ENCODE measurements at places on chromosomes 5 and 9.

DNA sequence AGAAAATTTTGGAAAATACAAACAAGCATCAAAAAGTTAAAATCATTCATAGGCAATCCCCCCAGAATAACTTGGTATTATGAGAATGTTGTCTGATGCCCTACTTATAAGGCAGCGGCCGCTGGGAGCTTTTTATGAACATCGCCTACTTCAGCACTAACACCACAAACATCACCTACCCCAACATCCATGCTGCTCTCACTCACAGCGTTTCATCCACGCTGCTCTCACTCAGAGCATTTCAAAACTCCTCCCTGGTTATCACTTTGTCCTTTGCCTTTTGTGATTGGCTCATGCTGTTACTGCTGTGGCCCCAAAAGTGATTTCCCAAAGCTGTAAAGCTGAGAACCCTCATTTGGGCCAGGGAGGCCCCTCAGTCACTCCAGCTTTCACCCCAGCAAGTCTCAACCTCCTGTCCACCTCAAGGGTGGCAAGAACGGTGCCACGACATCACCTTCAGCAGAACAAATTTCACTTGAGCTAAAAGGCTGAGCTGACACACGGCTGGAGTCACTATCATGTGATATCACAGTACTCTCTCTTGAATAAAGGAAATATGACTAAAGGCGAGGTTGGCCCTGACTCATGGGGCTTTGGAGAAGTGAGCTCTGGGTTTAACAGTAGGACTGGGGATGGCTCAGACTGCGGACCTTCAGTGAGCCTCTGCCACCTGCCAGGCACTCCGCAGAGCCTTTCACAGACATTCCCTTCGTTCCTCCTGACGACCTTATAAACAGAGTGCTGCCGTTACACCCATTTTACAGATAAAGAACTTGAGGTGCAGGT, 25.2 kb downstream of the SHC3 start:
- no peak for DNase-seq

DNA sequence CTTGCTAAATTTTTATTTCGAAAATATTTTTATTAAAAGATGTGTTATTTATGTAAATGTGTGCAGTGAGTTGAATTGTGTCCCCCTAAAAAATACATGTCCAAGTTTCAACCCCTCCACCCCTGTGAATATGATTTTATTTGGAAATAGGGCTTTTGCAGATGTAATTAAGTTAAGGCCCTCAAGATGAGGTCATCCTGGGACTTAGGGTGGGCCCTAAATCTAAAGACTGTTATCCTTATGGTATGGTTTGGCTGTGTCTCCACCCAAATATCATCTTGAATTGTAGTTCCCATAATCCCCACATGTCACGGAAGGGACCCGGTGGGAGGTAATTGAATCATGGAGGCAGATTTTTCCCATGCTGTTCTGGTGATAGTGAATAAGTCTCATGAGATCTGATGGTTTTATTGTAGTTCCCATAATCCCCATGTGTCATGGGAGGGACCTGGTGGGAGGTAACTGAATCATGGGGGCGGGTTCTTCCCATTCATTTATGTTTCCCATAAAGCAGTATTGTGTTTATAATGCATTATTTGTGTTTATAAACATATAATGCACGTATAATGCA, 1.5 kb upstream of the TMED7 start:
- no peak for DNase-seq

GRCh38 chr5:68002836-68003235, 212.7 kb upstream of the PIK3R1 start:
- no peak for DNase-seq

DNA sequence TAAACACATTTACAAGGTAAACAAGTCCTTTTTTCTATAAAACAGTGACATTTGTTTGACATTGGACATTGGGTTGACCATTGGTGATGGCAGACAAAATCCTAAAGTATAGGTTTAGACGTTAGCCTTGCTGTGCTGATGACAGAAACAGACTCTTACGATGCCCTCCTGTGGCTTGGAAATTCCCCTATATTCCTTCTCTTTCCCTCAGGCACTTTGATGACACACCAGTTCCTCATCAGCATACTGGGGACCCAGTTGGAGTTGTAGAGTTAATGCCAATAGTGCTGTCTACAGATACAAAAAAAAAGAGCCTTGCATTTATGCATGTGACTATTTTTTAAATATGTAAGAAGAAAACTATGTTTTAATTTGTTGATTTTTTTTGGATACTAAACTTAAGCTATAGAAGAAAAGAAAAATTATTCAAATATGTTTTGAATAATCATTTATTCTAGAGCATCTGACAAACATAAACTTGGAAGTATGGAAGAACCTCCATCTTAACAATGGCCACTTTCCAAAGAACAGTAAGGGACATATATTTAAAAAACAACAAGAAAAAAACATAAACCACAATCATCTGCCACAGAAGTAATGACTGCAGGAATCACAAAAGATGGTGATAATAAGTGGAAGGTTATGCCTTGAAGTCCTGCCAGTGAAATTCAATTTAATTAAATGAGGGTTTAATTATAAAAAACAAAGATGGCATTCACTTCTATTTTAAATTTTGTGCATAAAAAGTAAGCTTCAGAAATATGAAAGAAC, 75.6 kb upstream of the SNCAIP start:
- no peak for DNase-seq

GRCh38 chr5:160445751-160446150, 24.1 kb downstream of the PTTG1 start:
- no peak for DNase-seq

DNA sequence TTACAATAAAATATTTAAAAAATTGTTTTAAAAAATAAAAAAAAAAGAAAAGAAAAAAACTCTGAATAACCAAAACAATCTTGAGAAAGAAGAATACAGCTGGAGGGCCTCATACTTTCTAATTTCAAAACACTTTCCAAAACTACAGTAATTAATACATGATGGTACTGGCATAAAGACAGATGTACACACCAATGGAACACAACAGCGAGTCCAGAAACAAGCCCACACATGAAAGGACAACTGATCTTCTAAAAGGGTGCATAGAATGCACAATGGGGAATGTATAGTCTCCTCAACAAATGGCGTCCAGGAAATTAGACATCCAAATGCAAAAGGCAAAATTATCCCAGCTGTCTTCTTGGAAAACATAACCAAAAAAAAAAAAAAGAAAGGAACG, 99.6 kb downstream of the LURAP1L start:
- DNase-seq = no peak

GRCh38 chr5:123098767-123099513, 9.9 kb downstream of the PRDM6 start:
- DNase-seq = no peak

GRCh38 chr5:127367946-127368465, 77.4 kb downstream of the MEGF10 start:
- DNase-seq = no peak

DNA sequence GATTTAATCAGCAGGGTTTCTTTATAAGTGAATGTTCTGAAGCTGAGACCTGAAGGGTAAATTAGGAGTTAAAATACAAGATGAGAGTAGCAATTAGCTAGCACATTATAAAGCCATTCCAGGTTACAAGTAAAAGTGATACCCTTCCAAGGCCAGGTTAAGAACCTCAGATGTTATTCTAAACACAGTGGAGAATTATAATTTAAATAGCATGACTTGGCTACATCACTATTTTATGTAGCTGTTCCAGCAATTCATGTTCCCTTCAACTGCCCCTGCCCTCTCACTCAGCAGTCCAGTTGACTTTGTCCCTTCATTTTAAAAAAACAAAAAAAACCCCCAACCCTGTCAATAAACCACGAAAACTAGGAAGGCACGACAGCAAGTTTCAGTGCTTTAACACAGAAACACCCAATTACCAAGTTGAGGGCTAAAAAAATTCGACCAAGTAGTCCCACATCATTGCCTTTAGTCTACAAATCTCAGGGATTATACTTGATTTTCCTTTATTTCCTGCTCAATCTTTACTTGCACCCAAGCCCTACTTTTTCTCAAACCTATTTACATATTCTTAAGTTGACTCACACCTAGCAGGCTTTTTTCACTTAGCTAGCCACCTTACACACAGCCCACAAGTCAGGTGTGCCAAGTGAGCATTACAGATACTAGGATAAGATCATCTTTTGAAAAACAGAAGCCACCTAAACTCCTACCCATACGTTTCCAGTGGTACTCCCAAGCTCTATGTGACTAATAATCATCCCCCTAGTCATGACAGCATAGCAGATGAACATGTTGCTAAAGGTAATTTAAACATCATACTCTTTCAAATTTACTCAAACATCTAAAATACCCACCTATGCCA, 3.4 kb downstream of the RPL37 start:
- no peak for DNase-seq

DNA sequence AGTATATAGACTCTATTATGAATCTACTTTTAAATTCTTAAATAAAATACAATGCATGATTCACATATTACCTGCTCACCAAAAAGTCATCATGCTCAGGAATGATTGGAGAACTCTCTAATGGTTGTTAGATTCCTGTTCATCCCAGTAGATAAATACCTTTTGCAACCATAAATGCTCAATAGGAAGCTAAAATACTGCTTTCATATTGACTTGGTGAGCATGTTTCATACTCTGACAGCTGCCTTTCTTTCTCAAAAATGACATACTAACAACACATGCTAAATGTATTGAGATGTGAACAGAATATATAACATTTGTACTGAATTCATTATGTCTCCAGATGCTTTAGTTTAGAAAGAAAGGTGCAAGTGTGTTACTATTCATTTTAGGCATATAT, 79.6 kb upstream of the SLCO6A1 start:
- DNase-seq = no peak

GRCh38 chr5:68968429-68968828, 125.4 kb upstream of the SLC30A5 start:
- no peak for DNase-seq

DNA sequence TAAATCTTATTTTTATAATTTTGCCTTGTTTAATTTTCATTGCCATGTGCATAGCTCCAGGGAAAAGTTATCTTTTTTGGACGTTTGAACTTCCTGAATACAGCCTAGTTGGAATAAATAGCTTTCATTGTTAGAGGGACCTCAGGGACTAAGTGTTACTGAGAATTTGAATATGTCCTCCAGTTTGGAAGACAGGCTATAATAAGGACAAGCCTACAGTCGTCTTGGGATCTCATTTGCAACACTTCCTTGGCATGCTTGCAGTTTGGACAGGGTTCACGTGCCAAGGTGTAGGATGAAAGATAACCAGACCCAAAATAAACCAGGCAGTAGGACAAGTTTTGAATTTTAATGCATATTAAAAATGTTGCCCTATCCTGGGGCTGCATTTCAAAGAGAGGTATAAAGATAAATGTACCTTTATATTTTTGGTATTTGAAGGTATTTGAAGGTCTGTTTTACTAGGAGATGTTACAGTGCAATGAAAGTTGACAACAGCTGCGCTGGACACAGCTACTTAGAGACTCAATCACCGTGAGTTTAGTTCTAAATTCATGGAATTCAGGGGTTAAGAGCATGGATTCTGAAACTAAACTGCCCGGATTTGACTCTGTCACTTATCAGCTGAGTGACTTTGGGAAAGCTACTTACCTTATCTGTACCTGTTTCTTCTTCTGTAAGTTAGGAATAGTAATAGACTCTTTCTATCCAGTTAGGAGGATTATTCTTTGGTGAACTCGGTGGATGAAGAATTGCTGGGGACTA, 134.1 kb downstream of the ACTBL2 start:
- DNase-seq = no peak

- DNase-seq = no peak
These were observed 185.5 kb downstream of the OLFM1 start for GRCh38 chr9:135273008-135273407.

DNA sequence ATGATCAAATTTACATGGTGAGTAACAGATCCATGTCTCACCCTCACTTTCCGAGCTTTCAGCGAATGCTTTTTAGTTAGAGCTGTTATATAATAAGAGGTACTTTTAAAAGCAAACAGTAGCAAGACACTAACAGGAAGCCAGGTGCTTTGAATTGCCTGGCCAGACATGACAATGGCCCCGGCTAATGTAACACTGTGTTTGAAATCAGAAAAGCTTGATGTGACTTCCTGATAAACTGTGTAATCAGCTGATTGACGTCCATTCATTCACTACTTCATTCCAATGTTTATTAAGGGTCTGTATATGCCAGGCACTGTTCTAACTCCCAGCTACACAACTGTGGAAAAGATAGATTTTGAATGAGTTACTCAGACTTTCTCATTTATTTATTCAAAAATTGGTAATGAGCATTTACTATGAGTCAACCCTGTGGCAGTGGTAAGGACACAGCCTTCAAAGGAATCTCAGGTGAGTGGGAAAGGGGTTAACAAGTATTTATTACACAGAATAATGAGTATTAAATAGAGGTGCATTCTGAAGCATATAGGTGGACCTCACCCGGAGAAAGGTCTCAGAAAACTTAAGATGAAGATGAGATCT, 26.6 kb downstream of the DPYSL3 start:
- peak; percentile 91 for DNase-seq

- DNase-seq = no peak
These were observed 6.4 kb upstream of the RALGDS start for GRCh38 chr9:133127340-133127981.

DNA sequence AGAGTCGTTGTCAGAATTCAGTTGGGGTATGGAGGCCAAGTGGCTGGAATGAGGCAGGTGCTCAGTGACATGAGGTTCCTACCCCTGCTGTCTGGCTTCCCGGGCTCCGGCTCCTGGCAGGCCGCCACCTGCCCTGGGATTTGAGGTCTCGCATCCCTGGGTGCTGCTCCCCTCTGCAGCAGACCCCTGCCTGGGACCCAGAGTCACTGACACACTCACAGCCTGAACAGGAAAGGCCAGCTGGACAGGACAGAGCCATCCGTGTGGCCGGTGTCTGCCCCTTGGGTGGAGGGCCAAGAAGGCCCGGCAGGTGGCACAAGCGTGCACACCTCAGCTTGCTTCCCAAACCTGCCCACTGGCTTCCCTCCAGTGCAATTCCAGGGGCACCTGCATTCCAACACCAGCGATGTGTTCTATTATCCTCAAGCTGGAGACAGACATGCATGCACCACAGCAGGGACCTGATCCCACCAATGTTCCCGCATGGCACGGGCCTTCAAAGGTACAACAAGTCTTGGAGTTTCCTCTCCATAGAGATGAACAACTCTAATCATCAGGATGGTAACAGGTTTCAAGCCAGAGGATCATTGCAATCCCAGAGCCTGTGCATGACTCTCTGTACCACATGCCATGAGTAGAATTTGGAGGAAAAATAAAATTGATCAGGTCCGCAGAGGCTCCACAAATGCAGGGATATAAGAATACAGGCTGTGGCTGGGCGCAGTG, 45.6 kb upstream of the RNF130 start:
- peak; percentile 13 for DNase-seq
